Bone marrow (tissue), 2 donors: ENCODE measurements at places on chromosomes 11 and 22.

DNA sequence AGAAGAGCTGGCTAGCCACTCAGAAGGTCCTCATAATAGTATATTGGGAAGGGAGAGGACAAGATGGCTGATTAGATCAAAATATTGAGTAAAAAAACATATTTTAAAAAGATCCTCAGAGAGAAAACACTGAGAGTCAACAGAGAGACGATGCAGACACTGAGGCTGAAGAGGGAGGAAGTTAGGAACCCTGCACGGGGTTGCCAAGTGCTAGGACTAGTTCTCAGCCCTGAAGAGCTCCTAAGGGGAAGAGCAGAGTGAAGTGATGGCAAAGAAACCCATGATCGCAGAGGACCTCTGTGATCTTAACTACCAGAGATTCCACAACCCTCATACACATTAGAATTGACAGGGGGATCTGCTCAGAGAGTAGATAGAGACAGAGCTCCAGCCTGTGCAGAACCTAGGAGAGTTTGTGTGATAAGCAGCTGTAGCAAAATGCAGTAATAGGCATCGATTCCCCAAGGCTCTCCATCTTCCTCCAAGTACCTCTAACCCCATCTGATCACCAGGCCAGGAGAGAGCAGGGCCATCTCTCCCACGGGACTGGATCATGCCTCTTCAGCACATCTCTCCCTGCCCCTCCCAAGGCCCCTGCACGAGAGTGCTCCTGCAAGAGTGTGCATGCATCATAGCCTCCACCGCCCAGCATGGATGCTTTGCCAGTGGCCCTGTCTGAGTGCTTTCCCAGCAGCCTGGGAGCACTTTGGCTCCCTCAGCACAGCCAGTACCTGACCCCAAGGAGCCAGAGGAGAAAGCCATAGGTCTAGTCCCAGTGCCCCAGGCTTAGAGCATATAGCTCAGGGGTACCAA is 41.2 kb upstream of the ARL14EP start:
- no peak for DNase-seq

DNA sequence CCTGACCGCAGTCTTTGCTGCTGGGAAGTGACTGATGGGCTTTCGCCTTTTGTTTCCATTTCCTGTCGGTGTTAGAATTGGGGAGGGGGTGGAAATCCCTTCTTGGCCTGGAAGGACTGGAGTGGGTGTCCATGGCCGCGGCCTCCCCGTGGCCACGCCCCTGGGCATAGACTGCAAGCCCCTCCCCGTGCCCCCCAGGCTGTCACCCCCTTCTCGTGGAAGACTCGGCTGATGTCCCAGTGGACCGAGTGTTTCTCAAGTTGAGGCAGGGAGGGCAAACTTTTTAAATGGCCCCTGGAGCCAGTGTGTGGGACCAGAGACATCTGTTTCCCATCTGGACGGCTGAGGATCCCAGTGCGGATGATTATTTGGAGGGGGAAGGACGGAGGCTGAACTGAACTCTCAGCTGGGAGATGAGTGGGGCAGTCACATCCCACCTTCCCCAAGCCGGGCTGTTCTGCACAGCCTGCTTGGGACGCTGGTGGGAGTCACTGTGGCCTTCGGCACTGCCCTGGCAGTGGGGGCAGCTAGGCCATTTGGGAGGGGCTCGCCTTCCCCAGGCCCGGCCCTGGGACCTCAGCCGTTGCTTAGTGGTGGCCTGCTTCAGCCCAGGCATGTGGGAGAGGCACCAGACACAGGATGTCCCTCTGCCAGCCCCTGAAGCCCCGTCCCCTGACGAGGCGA is 1.6 kb downstream of the CD81 start:
- DNase-seq: no peak

GRCh38 chr11:6962673-6963072 is 36.4 kb downstream of the ZNF215 start:
- DNase-seq: no peak

- no peak for DNase-seq
Measured at GRCh38 chr22:22924369-22925145, 36.9 kb downstream of the IGLL5 start.

DNA sequence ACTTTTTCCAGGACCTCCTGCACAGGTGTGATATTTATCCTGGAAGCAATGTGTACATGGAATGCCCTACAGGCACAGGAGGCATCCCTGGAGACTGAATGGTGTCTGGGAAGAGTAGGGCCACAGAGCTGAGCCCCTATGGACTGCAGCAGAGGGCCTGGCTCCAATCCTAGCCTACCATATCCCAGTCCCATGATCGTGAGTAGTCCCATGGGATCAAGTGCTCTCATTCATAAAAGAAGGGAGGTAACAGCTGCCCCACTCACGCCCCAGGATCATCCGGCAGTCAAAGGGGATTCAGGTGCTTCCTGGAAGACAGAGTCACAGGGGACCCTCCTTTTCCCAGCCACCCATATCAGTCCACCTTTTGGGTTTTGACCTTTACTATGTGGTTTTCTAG is 24.0 kb downstream of the ANKK1 start:
- DNase-seq: no peak

GRCh38 chr11:68303083-68303482 is 9.3 kb upstream of the LRP5 start:
- DNase-seq: peak; percentile 11

DNA sequence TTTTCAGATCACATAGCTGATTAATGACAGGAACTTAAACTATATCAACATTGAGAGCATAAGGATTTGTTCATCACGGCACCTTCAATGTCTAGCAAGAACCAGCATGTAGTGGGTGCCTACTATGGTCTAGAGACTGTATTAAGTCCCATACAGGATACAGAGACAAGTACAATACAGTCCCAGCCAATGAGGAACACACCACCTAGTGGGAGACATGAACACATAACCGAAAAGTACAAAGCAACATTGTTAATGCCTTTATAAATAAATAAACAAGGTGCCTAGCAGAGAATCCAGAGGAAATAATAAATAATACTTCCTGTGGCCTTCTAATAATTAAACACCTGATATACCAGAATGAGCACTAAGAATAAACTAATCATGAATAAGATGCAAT is 87.7 kb upstream of the OPCML start:
- no peak for DNase-seq
